Vagina (tissue), 2 donors: ENCODE measurements at places on chromosomes 1 and 21.

DNA sequence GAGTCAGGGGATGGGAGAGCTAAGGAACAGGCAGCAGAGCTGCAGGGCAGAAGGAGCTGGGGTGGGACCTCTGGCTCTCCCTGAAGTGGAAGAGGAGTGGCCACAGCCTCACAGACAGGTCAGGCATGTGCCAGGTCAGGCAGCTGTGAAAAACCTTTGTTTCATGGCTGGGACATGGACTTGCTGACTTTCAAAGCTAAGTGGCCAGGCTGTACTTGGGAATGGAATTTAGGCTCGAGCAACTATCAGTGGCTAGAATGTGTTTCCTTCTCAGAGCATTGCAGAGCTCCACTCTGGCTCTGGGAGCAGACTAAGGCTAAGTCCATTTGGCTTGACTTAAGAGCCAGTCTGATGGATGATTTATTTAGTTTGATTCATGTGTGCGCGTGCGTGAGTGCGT, 385.1 kb downstream of the LMX1A start:
- H3K4me1 ChIP-seq: no peaks in the 10 kb centered on the region
- H3K27ac ChIP-seq: no peak overlapping the region
- DNase-seq: no peak
- no peaks in the 10 kb centered on the region for H3K36me3 ChIP-seq
- no peak overlapping the region for H3K4me3 ChIP-seq
- no peaks in the 10 kb centered on the region for H3K27me3 ChIP-seq

GRCh38 chr1:212127221-212127620, 91.7 kb downstream of the DTL start:
- H3K27me3 ChIP-seq: no peaks in the 10 kb centered on the region
- no peak overlapping the region for H3K27ac ChIP-seq
- no peak overlapping the region for H3K4me3 ChIP-seq
- no peak for DNase-seq

GRCh38 chr1:207857447-207857846, 53.5 kb downstream of the CD34 start:
- peaks cover 86% of the 10 kb centered on the region for H3K4me1 ChIP-seq
- no peak overlapping the region for H3K4me3 ChIP-seq
- peak overlapping the region; percentile 32 for H3K27ac ChIP-seq
- H3K36me3 ChIP-seq: no peaks in the 10 kb centered on the region
- DNase-seq: no peak

GRCh38 chr1:207282058-207282457, 39.4 kb upstream of the CD55 start:
- no peaks in the 10 kb centered on the region for H3K27me3 ChIP-seq
- no peak for DNase-seq
- H3K4me3 ChIP-seq: no peak overlapping the region
- H3K4me1 ChIP-seq: peaks cover 34% of the 10 kb centered on the region
- H3K36me3 ChIP-seq: no peaks in the 10 kb centered on the region

- peak overlapping the region; percentile 71 for H3K27ac ChIP-seq
- peaks cover 50% of the 10 kb centered on the region for H3K4me1 ChIP-seq
- H3K27me3 ChIP-seq: no peaks in the 10 kb centered on the region
- no peak for DNase-seq
- H3K4me3 ChIP-seq: no peak overlapping the region
Measured at GRCh38 chr21:45318146-45318555, 30.5 kb upstream of the POFUT2 start.

DNA sequence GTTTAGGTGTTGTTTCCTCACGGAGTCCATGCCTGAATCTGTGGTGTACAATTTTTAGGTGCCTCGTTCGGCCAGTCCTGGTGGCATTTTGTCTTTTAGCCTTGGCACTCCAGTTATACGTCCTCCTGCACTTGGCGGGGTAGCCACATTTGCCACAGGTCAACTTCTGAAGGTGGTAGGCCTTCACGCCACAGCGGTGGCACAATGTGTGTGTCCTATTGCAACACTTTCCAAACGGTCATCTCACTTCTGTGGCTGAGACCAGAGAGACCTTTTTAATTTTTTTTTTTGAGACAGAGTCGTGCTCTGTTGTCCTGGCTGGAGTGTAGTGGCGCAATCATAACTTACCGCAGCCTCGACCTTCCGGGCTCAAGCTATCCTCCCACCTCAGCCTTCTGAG, 49.1 kb downstream of the CAMTA1 start:
- no peaks in the 10 kb centered on the region for H3K36me3 ChIP-seq
- no peaks in the 10 kb centered on the region for H3K4me1 ChIP-seq
- DNase-seq: no peak
- no peaks in the 10 kb centered on the region for H3K27me3 ChIP-seq

GRCh38 chr1:1132956-1133750, 17.3 kb upstream of the C1orf159 start:
- no peaks in the 10 kb centered on the region for H3K36me3 ChIP-seq
- H3K27me3 ChIP-seq: no peaks in the 10 kb centered on the region
- peaks cover 16% of the 10 kb centered on the region for H3K4me1 ChIP-seq
- DNase-seq: no peak
- no peak overlapping the region for H3K4me3 ChIP-seq

GRCh38 chr21:15754640-15755039, 24.9 kb downstream of the USP25 start:
- H3K27ac ChIP-seq: no peak overlapping the region
- H3K36me3 ChIP-seq: no peaks in the 10 kb centered on the region
- H3K27me3 ChIP-seq: no peaks in the 10 kb centered on the region
- H3K4me3 ChIP-seq: no peak overlapping the region

- H3K27me3 ChIP-seq: no peaks in the 10 kb centered on the region
- H3K4me1 ChIP-seq: no peaks in the 10 kb centered on the region
- no peak overlapping the region for H3K4me3 ChIP-seq
- no peak for DNase-seq
- no peak overlapping the region for H3K27ac ChIP-seq
Measured at GRCh38 chr1:218207194-218207593, 77.9 kb upstream of the RRP15 start.
